ENCODE measurements at places on chromosomes 16 and 17.

DNA sequence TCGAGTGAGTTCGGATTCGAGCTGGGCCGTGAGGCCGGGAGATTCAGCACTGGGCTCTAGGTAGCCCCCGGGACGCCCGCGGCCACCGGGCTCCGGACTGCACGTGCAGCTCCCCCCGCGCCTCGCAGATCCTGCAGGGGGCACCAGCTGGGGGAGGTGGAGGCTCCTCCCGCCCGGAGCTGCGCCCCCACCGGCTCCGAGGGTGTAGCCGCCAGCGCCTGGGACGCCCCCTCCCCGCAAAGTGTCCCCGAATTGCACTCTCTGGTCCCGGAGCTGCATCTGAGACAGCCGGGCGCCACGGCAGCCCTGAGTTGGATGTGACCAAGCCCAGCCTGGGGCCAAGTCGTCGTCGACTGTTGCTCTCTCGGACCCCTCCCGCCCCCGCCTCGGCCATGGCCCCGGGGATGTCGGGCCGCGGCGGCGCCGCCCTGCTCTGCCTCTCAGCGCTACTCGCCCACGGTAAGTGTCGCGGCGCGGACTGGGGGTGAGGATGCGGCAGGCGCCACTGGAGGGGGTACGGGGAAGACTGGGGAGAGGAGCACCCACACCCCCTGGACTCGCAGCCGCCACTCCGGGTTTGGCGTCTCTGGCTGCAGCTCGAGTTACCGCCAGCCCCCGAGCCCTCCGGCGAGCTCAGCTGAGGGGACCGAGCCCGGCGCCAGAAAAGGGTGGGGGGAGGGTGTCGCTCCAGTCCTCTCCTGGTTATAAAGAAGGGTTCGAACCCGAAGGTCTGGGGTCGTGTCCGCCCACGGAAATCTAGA is 1.5 kb downstream of the TMEM132E start:
- DNase-seq: no peak

GRCh38 chr17:72116661-72117521 is 3.9 kb upstream of the SOX9 start:
- no peak for DNase-seq

GRCh38 chr16:84593825-84594724 is 23.8 kb downstream of the COTL1 start:
- DNase-seq: peak; percentile 46

- DNase-seq: peak; percentile 63
These were observed 4.5 kb upstream of the HSD17B1 start for GRCh38 chr17:42548070-42548837.

DNA sequence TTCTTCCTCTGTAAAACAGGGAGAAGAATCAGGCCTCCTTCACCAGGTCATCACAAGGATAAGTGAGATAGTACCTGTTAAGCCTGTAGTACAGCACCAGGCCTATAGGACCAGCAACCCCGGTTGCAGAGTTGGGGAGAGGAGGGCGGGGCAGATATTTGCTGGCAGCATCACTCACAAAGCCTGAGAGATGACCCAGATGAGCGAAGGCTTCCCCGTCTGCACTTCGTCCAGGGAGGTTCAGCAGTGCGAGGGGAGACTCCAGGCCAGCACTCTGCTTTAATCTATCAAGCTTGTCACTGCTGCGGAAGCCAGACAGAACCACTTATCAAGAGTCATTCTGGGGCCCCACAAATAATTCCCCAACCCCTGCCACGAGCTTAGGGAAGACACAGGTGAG is 15.8 kb upstream of the RBBP6 start:
- no peak for DNase-seq

GRCh38 chr16:81718637-81719036 is 60.5 kb upstream of the PLCG2 start:
- DNase-seq: no peak

- no peak for DNase-seq
These were observed 32.6 kb upstream of the KIFC3 start for GRCh38 chr16:57834936-57835335.

DNA sequence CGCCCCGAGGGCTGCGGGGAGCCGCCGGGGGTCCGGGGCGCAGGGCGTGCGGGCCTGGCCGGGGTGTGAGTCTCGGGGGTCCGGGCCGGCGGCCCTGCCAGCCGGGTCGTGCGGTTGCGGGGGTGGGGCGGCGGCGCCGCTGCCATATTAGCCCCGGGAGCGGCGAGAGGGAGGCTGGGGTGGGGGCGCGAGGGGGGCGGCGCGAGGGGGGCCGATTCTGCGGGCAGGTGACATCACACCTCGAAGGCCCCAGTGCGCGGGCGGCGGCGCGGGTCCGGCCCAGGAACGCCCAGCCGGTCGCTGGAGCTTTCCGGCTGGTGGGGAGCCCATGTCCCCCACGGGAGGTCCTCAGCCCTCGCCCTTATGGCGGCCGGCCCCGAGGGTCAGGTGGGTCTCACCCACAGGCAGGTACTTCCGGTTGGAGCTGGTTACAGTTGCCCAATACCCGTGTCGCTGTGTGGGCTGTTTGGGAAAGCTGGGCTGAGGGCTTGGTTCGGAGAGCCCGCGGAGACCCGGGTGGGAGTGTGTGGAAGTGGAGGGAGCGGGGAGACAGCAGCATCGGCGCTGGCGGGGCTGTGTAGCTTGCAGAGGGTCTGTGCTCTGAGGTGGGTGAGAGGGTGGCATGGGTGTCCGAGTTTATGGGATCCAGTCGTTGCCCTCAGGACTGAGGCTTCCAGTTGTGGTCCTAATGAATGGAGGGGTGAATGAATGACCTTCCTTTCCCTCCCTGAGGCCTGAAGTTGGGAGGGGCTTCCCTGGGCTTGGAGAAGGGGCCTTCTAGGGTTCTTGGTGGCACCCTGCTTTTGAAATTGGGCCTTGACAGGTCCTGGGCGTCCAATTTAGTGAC is 804 bp downstream of the ATP6V0C start:
- DNase-seq: no peak

- DNase-seq: no peak
These were observed 30.7 kb downstream of the YPEL2 start for GRCh38 chr17:59361916-59362810.

DNA sequence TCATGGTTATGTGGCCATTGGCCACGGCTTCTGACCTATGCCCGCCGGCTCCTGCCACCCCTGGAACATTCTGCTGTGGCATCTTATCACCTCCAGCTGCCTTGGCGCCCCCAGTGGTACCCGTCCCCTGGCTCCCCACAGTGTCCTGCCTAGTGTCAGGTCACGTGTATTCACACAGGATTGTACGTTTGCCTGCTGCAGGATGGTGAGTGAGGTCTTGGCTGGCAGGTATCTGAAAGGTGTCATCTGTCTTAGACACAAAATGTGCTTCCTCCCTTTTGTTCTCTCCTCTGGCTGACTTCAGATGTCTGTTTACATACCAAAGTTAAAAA is 24.9 kb downstream of the DBNDD1 start:
- DNase-seq: no peak

DNA sequence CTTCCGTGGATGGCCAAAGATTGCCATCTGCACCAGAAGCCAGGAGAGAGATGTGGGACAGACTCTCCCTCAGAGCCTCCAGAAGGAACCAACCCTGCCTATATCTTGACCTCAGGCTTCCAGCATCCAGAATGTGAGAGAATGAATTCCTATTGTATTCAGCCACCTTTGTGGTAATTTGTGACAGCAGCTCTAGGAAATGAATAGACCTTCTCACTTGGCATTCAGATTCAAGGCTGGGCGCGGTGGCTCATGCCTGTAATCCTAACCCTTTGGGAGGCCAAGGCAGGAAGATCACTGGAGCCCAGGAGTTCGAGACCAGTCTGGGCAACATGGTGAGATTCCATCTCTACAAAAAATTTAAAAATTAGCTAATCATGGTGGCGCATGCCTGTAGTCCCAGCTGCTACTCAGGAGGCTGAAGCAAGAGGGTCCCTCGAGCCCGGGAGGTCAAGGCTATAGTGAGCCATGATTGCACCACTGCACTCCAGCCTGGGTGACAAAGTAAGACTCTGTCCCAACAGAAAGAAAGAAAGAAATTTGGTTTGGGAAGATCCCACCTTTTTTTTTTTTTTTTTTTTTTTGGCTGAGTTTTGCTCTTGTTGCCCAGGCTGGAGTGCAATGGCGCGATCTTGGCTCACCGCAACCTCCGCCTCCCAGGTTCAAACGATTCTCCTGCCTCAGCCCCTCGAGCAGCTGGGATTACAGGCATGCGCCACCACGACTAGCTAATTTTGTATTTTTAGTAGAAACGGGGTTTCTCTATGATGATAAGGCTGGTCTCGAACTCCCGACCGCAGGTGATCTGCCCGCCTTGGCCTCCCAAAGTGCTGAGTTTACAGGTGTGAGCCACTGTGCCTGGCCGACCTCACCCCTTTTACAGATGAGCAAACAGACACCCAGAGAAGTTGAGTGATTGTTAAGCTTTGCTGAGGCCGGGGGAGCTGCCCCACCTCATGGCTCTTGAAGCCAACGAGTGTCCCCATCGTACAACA is 4.3 kb upstream of the CPSF4L start:
- no peak for DNase-seq

- no peak for DNase-seq
These were observed 47.2 kb downstream of the MED13 start for GRCh38 chr17:62017912-62018311.

- no peak for DNase-seq
These were observed 16.6 kb upstream of the ATP6V0C start for GRCh38 chr16:2497116-2497630.

- DNase-seq: no peak
These were observed 1.7 kb downstream of the ACADVL start for GRCh38 chr17:7221278-7222092.

- DNase-seq: no peak
These were observed 5.3 kb downstream of the GPRC5B start for GRCh38 chr16:19879241-19879792.

- DNase-seq: no peak
These were observed 25.1 kb downstream of the CASKIN2 start for GRCh38 chr17:75490173-75490743.

- no peak for DNase-seq
These were observed 239.0 kb downstream of the SNX29 start for GRCh38 chr16:12215277-12216105.

GRCh38 chr16:54582631-54583250 is 296.2 kb upstream of the IRX3 start:
- DNase-seq: no peak

DNA sequence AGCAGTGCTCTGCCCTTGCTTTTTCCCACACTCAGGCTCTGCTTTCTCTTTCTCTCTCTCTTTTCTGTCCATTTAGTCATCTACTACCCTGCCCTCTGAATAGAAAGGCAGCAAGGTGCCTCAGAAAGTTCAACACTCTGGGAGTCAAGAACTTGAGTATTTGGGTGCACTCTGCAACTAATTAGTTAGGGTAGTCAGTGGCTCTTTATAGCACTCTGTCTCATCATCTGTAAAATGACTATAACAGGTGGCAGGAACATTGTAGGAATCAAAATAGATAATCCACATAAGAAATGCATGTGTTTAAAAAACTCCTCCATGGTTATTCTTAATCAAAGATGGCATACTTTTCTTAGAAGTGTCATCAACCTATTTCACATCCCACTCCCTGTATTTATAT is 7.2 kb downstream of the OR2C1 start:
- DNase-seq: no peak

- no peak for DNase-seq
These were observed 17.8 kb downstream of the SCPEP1 start for GRCh38 chr17:56995766-56996165.

DNA sequence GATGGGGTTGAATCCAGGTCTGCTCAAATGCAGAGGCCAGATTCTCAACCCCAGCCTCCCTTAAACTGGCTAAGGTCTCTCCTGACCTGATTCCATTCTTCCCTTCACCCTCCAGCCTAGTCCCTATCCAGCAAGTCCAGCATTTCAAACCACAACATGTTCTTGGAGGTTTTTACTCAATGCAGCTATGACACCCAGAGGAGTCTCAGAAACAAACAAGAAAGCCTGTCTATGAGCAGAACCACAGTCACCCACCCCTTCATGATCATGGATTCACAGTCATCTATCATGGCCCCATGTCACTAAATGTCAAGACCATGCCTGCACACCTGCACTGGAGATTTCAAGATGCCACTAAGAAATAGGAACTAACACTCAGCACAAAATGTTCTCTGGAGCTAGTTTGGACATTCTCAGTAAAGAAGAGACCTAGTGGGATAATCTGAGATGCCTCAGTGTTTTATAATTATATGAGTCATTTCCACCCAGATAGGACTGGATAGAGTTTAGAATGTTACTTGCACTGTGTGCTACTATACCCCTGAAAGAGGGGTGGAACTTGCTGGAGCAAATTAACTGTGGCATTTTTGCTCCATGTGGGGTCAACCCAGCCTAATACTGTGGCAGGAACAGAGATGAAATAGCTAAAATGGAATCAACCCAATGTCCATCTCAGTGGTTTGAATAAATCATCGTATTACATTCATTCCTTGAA is 9.5 kb upstream of the METTL22 start:
- DNase-seq: no peak

GRCh38 chr17:44599298-44600175 is 42.3 kb downstream of the FZD2 start:
- DNase-seq: no peak

GRCh38 chr17:78180508-78180907 is 6.3 kb downstream of the TK1 start:
- DNase-seq: no peak

DNA sequence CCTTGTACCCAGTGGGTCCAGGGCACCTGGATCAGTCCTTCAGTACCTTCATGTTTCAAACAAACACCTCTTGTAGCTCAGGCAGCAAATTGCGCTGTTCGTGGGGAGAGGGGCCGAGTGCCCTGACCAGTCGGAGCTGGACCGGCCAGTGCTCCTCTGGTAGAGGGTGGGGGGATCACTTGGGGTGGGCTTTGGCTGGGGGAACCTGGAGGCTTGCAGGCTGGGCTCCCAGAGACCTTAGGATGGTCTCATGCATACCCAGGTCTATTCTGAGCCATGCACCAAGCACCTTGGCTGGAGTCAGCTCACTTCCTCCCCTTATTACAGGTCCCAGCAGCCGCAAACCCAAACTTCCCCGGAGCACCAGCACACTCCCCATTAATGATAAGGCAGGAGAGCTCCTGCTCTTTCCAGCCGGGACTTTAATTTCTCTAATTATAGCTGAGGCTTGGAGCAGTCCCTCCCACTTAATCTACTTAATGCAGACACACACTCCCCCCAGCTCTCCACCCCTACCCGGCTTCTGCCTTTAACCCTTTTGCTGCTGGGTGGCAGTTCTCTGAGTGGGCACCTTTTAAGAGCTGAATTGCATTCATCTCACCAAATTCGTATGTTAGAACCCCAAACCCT is 26.3 kb upstream of the MGAT5B start:
- DNase-seq: no peak

DNA sequence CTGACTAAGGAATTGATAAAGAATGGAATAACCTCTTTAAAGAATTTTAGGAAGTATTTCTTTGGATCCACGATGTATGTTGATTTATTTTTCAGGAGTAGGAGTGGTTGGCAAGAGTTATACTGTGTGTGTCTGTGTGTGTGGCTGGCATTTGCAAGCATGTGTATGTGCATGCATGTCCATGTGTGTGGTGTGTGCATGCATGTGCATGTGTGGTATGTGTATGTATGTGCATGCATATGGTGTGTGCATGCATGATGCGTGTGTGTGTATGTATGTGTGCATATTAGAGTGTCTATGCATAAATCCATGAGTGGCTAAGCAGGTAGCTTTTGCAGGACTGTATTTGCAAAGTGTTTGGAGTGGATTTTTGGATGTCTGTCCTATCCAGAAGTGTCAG is 120.8 kb downstream of the HS3ST2 start:
- DNase-seq: no peak

GRCh38 chr17:36705874-36706731 is 104.7 kb downstream of the MRM1 start:
- no peak for DNase-seq

Measured in activated CD8-positive, alpha-beta memory T cell treated with anti-CD3 and anti-CD28 coated beads for 4 hours (primary cell).